Kidney (tissue), 22 donors: ENCODE measurements at places on chromosomes 16 and 17.

DNA sequence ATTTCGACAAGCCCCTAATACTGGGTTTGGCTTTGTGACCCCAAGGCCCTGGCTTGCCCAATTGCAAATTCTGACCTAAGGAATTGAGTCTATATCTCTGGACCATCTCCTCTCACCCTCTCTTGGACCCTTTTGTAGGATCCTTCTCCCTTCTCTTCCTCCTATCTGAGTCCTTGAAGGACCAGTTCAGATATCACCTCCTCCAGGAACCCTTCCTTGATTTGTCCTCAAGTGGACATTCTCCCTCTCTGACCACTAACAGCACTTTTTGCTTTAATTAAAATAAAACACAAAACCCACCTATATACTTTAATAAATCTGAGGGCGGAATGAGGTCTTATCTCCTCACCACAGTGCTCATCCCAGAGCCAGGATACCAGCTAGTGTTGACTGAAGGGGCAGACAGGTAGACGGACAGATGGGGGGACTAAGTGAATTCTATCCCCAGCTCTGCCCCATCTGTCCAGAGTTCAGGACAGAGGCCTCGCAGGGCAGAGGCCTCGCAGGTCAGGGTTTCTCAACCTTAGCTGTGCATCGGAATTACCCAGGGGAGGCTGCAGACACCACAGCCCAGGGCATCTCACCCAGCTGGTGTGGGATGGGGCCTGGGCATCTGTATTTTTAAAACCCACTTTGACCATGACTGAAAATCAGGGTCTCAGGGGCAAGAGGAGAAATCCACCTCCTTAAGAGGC, 9.1 kb downstream of the PLCD3 start:
- DNase-seq, result no peak

DNA sequence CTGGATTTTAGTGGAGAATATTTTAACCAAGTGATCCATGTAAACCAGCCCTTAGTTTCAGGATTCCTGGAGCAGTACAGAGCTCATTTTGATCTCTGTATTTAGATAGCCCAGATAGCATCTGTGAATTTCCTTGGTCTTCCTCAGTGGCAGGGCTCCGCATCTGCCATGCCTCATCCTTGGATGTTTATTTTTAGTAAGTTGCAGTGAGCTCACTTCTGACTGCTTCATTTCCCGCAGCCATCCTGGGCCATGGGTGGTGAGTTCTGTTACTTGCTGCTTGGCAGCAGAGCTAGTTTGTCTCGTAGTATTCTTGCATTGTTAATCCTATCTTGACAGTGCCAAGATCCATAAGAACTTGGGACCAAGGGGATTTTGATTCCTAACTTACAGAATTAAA, 33.7 kb downstream of the IST1 start:
- no peak for DNase-seq

DNA sequence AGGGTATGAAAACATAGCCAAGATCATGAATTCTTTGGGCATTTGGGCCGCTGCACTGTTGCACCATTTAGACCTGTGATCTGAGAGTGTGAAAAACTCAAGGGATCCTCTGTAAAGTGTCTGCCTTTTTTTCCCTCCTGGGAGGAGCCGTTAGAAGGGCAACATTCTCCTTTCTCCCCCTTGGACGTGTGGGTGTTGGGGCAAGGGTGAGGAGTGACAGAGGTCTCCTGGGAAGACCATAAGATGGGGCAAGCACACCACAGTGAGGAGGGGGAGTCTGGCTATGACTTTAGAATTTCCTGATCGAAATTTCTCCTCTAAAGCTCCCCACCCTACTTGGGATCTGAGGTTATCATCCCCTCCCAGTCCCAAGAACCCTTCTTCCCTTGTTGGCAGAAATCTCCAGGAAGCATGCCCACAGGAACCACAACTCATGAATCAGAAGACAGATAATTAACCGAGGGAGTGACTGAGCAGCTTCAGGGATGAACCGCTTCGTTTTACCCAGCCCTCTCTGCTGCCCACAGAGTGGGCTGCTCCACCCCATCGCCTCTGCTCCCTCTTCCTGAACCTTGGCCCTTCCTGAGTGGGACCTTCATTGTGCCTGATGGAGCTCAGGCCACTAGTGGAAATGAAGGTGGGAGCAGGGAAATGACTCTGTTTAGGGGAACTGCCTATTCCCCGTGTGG, 4.2 kb downstream of the ITGB3 start:
- peak; percentile 68 for DNase-seq

GRCh38 chr17:76969598-76970172, 101.5 kb downstream of the MGAT5B start:
- DNase-seq, result peak; percentile 54

- DNase-seq, result no peak
These were observed 2.7 kb downstream of the SOCS1 start for GRCh38 chr16:11253009-11253994.

GRCh38 chr17:9568957-9569588, 6.5 kb downstream of the STX8 start:
- no peak for DNase-seq

DNA sequence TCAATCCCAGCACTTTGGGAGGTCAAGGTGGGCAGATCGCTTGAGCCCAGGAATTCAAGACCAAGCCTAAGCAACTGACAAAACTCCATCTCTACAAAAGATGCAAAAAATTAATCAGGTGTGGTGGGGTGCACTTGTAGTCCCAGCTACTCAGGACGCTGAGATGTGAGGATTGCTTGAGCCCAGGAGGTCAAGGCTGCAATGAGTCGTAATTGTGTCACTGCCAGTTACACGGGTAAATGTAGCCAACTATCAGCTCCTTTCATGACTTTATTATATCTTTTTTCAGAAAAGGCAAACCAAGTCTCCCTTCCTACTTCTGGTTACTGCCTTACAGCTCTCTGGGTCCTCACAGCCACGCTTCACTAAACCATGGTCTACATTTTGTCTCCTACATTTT, 4.0 kb downstream of the SDF2 start:
- no peak for DNase-seq

DNA sequence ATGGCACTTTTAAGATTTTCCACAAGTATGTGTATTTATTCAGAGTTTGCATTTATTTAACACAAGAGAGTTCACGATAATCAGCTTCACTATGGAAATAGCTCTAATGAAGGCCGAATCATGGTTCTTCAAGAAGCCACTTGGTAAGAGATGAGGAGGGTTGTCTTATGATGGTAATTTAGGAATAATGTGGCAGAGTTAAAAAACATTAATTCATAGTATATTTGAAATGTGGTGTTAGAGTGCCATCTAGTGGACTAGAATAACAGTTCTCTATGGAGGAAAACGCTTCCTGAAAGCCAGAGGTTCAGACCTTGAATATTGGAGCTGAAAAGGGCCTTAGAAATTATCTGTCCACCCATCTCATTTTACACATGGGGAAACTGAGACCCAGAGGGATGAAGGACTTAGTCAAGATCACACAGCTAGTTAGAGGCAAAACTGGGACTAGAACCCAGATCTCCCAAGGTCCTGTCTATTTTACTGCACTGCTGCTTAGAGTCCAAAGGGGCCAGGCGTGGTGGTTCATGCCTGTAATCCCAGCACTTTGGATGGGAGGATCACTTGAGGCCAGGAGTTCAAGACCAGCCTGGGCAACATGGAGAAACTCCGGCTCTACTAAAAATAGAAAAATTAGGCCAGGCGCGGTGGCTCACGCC, 33.8 kb upstream of the KPNB1 start:
- no peak for DNase-seq

DNA sequence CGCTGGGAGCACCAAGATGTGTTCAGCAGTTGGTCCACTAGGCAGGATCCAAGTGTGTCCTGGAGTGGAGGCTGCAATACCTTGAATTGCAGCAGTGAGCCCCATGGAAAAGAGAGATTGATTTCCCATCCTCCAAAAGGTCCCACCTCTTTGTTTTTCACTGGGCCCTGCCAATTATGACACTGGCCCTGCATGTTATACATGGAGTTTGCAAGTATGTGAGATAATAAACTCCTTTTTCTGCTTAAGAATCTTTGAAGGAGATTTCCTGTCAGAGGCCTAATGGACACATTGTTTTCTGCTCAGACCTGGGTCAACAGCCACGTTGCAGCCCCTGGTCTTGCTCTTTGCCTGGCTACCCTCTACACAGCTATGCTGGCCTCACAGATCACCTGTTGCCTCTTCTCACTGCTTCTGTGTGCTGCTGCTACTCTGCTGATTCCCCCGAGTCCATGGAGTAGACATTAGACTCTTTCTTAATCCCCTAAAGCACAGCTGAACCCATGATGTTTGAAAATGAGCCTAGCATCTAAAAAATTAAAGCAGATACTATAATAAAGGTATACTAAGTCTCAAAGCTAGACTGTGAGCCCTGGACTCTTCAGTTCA, 341.9 kb upstream of the CDH11 start:
- DNase-seq, result no peak

- peak; percentile 69 for DNase-seq
These were observed at the start of gene IKZF3 for GRCh38 chr17:39863918-39864746. Gene IKZF3 (minus strand): TSS chr17:39864312. CDS start chr17:39864126, 186 bp downstream.

DNA sequence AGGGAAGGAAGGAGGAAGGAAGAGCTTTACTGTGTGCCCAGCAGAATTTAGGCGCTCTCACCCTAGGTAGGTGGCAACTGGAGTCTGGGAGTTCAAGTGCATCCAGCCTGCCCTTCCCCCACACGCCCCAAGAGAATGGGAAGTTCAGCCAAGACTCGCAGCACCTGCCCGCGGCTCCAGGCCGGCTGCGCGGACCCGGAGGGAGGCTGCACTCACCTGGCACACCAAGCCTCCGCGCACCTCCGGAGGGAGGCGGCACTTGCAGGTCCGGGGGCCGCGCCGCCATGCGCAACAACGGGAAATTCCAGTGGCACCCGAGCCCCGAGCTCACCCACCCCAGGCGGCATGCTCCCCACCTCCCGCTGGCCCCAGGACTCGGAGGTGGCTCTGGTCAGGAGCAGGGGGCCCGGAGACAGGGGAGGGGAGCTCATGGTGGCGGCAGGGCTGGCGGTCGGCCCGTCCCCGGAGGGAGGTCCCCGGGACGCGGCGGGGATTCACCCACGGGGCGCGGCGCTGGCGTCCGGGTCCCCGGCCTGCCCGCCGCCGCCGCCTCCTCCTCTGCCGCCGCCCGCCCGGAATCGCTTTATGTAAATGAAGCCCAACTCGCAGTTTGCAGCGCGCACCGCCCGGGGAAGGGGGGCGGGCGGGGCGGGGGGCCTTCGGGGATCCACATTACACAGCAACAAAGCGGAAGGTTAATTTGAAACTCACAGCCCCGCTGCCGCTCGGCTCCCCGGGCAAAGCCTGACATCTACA, at the start of gene ZFHX3:
TSS of gene ZFHX3 (minus strand) at position 593 of the 756 bp plus-strand sequence. CDS start 87,983 bp downstream, outside the sequence.
- peak; percentile 91 for DNase-seq

GRCh38 chr16:26342621-26343020, 650.9 kb downstream of the HS3ST4 start:
- no peak for DNase-seq

DNA sequence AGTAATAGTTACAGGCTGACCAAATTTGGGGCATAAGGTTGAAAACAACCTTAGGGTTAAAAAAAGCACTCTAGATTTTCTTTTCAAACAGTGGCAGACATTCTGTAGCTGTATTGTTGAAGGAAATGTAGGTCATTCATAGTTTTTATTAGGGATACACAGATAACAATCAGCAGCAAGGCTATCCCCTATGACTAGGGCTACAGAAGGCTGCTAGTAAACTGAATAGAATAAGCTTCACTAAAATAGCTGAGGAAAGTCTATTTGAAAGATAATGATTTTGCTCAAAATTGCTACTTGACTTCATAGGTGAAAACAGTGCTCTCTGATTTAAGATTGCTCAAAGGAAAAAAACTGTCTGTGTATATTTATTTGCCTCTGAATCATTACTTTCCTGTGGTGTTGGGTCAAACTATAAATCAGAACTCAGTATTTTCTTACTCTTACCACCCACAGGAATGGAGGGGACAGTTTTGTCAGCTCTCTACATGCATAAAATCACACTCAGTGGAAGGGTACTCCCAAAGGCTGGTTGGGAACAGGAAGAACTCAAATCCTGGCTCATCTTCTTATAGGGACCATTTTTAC, 24.8 kb downstream of the RPGRIP1L start:
- no peak for DNase-seq

DNA sequence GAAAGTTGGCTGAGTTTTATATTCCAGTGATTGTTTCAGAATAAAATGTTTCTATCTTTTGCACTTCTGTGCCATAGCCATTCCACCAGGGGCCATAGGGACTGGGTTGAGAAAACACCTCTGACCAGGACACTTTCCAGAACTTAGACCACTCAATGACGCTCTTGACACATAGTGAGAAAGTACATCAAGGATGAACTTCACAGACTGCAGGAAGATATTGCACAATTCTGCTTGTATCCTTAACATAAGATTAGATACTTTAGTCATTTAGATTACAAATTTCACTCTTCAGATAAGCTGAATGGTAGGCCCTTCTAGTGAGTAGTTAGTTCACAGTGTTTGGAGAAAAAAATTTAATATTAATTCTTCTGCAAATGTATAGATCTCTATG, 13.0 kb upstream of the MPHOSPH6 start:
- no peak for DNase-seq

GRCh38 chr16:80993834-80994233, 12.9 kb downstream of the CMC2 start:
- no peak for DNase-seq

GRCh38 chr16:617855-618254, 12.9 kb upstream of the WFIKKN1 start:
- DNase-seq, result no peak

GRCh38 chr16:85402910-85403692, 210.0 kb upstream of the GSE1 start:
- no peak for DNase-seq

DNA sequence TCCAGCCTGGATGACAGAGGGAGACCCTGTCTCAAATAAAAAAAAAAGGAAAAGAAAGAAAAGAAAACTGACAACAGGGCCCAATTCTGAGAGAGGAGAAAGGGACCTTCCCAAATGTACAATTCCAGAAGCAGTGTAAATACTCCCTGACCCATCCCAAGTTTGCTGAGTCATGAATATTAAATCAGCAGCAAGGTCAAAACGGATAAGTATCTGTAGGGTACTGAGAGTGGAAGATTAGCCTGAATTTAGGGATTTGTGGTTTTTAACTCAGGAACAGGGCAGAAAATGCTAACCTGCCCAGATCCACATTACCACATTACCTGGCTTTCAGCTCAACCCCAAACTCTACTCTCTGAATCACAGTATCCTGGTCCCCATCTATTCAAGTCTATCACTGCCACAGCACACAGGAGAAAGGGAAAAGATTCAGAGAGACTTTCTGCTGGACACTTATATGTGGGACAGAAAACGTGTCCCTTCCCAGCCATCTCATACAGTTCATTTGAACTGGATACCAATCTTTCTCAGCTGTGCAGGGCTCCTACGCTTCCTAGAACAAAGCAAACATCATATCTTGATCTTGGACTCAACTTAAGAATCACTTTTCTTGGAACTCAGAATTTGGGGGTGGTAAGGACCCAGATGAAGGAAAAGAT, 2.9 kb downstream of the FXR2 start:
- no peak for DNase-seq

GRCh38 chr17:51166987-51167931, 1.0 kb downstream of the NME2 start:
- DNase-seq, result peak; percentile 68
